Placental pericyte (primary cell): ENCODE measurements at places on chromosomes 2 and 18. TPM values are rescaled to one million over a fixed set of nuclear protein-coding genes. Genes with fewer than 3 reads are reported as not detected.

MC5R gene
- not detected in 2 replicates for total RNA-seq

POTEC gene
- under 0.01 TPM in 1 of 2 replicates, not detected in the other for total RNA-seq

SH3RF3 gene
- 11.6 and 32.4 TPM in 2 replicates for total RNA-seq

GKN2 gene
- 0.22 TPM in 1 of 2 replicates, not detected in the other for total RNA-seq

ABCG8 gene
- not detected in 2 replicates for total RNA-seq

SOWAHC gene
- 5.0 and 14.0 TPM in 2 replicates for total RNA-seq

TNFAIP6 gene
- 38.1 and 44.2 TPM in 2 replicates for total RNA-seq
